ENCODE measurements at places on chromosomes 2 and 18. TPM values are rescaled to one million over a fixed set of nuclear protein-coding genes. Genes with fewer than 3 reads are reported as not detected.

DNA sequence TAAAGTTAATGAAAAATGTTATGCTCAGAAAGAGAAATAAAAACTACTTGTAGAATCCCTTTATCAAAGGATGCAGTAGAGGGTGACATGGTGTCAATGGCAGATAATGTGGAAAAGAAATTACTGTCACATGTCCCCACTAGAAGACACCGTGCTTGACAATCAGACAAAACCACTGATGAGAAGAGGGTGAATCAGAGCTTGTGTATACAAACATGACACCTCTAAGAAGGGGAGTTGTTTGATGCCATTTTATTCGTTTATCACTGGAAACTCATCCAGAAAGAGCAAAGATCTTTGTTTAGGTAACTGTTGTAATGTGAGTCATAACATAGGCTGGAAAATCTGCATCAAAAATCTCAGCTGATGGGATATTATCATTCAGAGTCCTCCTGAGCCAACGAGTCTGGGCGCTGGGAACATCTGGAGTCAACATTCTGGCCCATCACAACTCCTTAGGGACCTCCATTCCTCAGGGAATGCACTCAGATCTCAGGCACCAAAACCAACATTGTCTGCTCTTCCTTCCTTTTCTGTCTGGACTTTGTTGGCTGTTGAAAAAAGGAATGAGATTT, 49.5 kb upstream of the RAB12 start:
- peaks cover 3% of the 10 kb centered on the region for H3K27me3 ChIP-seq
- no peak overlapping the region for H3K4me3 ChIP-seq
- DNase-seq: no peak
- H3K27ac ChIP-seq: no peak overlapping the region
- no peaks in the 10 kb centered on the region for H3K36me3 ChIP-seq

Gene TUBB8B
- not detected for polyA plus RNA-seq

Gene INHBB
- not detected for polyA plus RNA-seq

- H3K4me3 ChIP-seq: no peak overlapping the region
- H3K27ac ChIP-seq: peak overlapping the region; percentile 81
- DNase-seq: peak; percentile 50
- H3K27me3 ChIP-seq: peaks cover 1% of the 10 kb centered on the region
- no peaks in the 10 kb centered on the region for H3K36me3 ChIP-seq
These were observed 12.1 kb upstream of the ARHGEF4 start for GRCh38 chr2:130824492-130825061.

DNA sequence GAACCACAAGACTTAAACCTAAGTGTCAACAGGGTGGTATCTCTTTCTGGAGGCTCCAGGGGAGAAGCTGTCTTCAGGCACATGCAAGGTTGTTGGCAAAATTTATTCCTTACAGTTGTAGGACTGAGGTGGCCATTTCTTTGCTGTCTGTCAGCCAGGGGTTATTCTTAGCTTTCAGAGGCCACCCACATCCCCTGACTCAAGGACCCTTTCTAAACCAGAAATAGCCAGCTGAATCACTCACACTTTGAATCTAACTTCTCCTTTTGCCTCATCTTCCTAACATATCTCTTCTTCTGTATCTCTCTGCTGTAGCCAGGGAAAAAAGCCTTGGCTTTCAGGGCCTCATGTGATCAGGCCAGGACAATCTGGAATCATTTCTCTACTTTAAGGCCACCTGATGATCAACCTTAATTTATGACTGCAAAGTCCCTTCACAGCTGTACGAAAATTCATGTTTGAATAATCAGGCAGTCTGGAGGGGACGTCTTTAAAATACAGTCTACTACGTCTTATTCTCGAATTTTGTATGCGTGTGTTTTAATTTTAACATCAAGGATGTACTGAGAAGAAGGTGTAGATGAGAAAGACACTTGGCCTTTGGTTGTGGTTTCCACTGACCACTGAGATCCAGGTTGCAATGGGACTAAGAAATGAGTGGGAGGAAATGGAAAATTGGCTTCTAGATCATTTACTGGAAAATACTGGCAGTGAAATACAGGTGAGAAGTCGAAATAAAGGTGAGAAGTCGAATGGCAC, 90.4 kb downstream of the DOCK10 start:
- H3K27me3 ChIP-seq: peaks cover 4% of the 10 kb centered on the region
- H3K4me1 ChIP-seq: peaks cover 80% of the 10 kb centered on the region
- no peak for DNase-seq
- H3K27ac ChIP-seq: peak overlapping the region; percentile 89
- H3K4me3 ChIP-seq: peak overlapping the region; percentile 48

DNA sequence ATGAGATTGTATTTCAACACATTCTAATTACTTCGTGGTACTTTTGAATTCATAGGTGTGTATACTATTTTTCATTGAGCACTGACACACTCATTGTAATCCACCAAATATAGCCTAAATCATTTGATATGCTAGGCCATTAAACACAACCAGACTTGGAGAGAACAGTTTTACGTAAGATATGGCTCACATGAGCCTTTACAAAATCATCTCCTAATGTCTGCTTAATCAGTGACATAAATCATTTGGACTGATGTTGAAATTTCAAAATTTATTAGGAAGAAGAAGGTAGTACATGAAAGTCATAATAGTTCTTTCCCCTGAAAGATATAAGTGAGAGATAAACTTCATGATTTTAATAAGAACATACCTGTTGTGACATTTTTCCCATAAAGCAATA, 550.2 kb upstream of the LINC00305 start:
- H3K27me3 ChIP-seq: no peaks in the 10 kb centered on the region
- no peaks in the 10 kb centered on the region for H3K4me1 ChIP-seq
- no peak overlapping the region for H3K4me3 ChIP-seq
- H3K36me3 ChIP-seq: no peaks in the 10 kb centered on the region
- H3K27ac ChIP-seq: no peak overlapping the region

Measured in immature natural killer cell (primary cell).